ENCODE measurements at places on chromosomes 11 and 22. TPM values are rescaled to one million over a fixed set of nuclear protein-coding genes. Genes with fewer than 3 reads are reported as not detected.

OR56A1 gene
- not detected for total RNA-seq

APOL6 gene
- 6.0 TPM for total RNA-seq

MS4A6E gene
- total RNA-seq, result not detected

CELSR1 gene
- total RNA-seq, result 135 TPM

TEF gene
- 16.4 TPM for total RNA-seq

ARHGAP20 gene
- under 0.01 TPM for total RNA-seq

MED17 gene
- total RNA-seq, result 33.0 TPM

CENPM gene
- 14.9 TPM for total RNA-seq

OLFML1 gene
- not detected for total RNA-seq

TRIM29 gene
- 326 TPM for total RNA-seq

IGSF9B gene
- not detected for total RNA-seq

SHANK2 gene
- total RNA-seq, result 5.9 TPM

FOLR3 gene
- 2.3 TPM for total RNA-seq

RCOR2 gene
- 4.3 TPM for total RNA-seq

YPEL1 gene
- 0.22 TPM for total RNA-seq

TSGA10IP gene
- not detected for total RNA-seq

GRM5 gene
- total RNA-seq, result not detected

TIGD3 gene
- 0.11 TPM for total RNA-seq

EFCAB6 gene
- total RNA-seq, result 2.5 TPM

BRSK2 gene
- 0.11 TPM for total RNA-seq

SPI1 gene
- total RNA-seq, result not detected

MS4A18 gene
- not detected for total RNA-seq

CCDC73 gene
- not detected for total RNA-seq

NAGA gene
- 67.2 TPM for total RNA-seq

OR5P2 gene
- 0.79 TPM for total RNA-seq

C11orf52 gene
- total RNA-seq, result 8.1 TPM

VPREB1 gene
- total RNA-seq, result not detected

PTPRCAP gene
- 1.6 TPM for total RNA-seq

TRIM6 gene
- total RNA-seq, result 26.7 TPM

C1QTNF4 gene
- total RNA-seq, result 2.0 TPM

OPCML gene
- total RNA-seq, result not detected

GGTLC2 gene
- total RNA-seq, result 1.5 TPM

C11orf91 gene
- 0.39 TPM for total RNA-seq

CRYAB gene
- total RNA-seq, result 19.2 TPM

FOLR1 gene
- 7.1 TPM for total RNA-seq

MAFF gene
- 8.2 TPM for total RNA-seq

OR51B6 gene
- total RNA-seq, result not detected

THY1 gene
- total RNA-seq, result 69.7 TPM

PGR gene
- total RNA-seq, result not detected

Measured in placental epithelial cell (primary cell).